ENCODE measurements at places on chromosomes 12 and 14.

DNA sequence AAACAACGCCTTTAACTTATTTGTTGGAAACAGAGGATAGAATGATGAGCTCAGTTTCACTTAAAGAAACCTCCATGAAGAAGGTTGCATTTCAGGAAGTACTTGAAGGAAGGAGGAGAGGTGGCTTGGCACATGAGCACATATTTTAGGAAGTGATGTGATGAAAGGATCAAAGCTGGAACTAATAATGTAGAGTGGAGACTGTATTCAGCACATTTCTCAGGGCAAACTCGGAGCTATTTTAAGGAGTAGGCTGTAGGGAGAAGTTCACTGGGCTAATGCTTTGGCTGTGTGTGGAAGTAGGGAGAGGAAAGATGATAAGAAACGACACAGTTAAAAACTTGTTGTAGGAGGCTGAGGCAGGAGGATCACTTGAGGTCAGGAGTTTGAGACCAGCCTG, 272.8 kb downstream of the AKAP6 start:
- DNase-seq = no peak

- DNase-seq = no peak
These were observed 76.4 kb upstream of the FOXG1 start for GRCh38 chr14:28690029-28690692.

- no peak for DNase-seq
These were observed 122.5 kb downstream of the WIF1 start for GRCh38 chr12:64998371-64999147.

GRCh38 chr12:22812531-22812930, 187.6 kb downstream of the ETNK1 start:
- no peak for DNase-seq
